ENCODE measurements at places on chromosomes 13 and 19.
A peak's percentile ranks its signal among the peaks of the same experiment; 100 is the strongest.

- no peak for DNase-seq
These were observed 151.7 kb downstream of the DCLK1 start for GRCh38 chr13:35979361-35979951.

DNA sequence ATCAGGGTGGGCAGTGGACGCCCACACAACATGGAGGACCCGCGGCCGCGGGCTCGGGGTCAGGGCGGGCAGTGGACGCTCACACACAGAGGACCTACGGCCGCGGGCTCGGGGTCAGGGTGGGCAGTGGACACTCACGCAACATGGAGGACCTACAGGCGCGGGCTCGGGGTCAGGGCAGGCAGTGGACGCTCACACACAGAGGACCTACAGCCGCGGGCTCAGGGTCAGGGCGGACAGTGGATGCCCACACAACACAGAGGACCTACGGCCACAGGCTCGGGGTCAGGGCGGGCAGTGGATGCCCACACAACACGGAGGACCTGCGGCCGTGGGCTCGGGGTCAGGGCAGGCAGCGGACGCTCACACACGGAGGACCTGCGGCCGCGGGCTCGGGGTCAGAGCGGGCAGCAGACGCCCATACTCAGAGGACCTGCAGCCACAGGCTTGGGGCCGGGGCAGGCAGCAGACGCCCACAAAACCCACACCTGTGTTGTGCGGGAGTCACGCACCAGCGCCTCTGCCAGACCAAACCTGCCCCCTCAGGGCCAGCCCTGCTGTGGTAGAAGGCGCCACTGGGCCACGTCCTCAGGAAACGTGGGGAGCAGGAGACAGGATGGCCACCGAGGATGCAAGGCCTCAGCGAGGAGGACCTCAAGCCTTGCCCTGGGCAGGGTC, 27.6 kb upstream of the C13orf46 start:
- no peak for DNase-seq

DNA sequence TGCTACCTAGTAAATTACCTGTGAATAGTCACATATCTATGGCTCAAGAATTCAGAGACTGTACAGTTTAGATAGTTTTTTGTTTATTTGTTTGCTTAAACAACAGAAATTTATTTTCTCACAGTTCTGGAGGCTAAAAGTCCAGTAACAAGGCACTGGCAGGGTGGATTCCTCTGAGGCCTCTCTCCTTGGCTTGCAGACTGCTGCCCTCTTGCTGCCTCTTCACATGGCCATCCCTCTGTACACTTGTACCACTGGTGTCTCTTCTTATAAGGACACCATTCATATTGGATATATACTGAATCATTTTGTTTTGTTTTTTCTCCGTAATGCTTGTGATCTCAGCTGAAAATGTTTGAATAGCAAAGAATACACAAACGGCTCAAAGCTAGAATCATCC, 56.4 kb upstream of the MIR17HG start:
- DNase-seq: no peak

DNA sequence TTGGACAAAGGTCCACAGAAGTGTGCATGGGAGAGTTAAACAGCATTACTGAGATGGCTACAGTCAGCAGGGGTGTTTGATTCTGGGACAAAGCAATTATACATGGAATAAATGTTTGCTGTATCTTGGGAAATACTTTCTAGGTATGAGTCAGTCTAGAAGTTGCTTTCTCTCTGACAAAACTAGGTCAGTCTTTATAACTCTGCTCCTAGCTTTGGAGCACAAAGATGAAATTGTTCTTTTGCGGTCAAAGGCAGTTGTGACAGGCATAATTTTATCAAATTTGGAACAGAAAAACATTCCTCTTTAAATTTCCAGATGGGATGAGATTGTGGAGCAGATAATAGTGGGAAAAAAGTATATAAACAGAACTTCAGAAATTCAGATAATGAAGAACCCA, 1045.4 kb upstream of the MIR17HG start:
- no peak for DNase-seq

DNA sequence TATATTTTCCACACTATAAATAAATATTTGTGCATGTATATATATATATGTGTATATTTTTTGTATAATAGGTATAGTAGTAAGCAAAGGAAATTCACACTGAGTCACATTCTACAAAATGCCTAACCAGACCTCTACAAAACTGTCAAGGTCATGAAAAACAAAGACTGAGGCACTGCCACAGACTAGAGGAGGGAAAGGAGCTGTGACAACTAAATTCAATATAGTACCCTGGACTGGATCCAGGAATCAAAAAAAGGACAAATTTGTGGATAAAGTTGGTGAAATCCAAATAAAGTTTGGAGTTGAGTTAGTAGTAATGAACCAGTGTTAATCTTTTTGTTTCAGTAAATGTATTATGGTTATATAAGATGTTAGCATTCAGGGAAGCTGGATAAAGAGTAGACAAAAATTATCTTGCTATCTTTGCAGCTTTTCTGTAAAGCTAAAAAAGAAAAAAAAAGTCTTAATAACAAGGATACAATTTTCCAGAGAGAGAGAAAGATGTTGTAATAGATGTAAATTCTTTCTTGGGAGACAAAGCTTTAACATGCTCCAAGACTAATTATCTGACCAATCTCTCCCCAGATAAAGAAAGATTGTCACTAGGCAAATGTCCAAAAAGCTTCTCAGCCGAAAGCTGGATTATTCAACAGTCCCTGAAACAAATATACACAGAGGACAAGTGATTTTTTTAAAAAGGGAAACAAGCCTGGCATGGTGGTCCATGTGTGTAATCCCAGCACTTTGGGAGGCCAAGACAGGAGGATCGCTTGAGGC, 19.1 kb downstream of the SYDE1 start:
- DNase-seq: no peak

GRCh38 chr13:38024431-38024830, 154.9 kb upstream of the TRPC4 start:
- no peak for DNase-seq

DNA sequence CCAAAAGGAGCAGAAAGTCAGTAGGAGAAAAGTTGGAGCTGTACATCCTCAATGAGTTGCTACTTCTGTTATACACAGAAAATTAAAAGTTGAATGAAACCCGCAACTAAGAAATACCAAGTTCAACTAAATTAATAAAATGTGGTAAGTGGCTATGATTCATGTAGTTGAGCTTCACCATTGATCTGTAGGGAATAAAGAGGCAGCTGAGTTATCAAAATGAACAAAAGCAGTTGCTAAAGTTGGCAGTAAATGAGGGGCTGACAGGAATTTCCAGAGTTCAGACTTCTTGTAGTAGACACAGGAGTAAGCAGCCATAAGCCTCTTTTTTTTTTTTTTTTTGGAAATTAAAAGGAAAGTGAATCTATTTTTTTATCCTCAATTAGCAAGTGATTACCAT, 234.6 kb downstream of the POSTN start:
- no peak for DNase-seq

GRCh38 chr19:54339646-54340358, 840 bp upstream of the LILRA4 start:
- no peak for DNase-seq

GRCh38 chr19:18131841-18132596, 20.9 kb upstream of the PIK3R2 start:
- DNase-seq: no peak

GRCh38 chr19:48856921-48857320, 11.5 kb downstream of the PLEKHA4 start:
- DNase-seq: no peak

DNA sequence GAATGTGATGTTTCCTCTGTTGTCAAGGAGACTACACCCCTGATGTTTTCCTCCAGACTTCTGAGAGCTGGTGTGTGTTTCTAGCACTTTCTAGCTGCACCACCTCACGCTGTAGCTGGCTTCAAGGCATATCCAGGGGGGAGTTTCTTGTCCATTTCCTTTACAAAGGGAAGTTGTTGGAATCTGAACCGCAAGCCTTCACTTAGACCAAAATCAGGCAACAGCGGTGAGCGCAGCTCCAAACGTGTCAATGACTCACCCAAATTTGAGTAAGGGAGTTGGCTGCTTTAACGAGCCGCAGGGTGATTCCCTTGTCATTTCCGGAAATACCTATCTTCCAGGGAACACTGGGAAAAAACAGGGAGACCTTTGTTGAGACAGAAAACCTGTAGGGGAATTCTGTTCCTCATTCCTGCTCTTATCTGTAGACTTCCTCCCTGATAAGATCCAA, 2.5 kb downstream of the LDLR start:
- DNase-seq: peak; percentile 39

DNA sequence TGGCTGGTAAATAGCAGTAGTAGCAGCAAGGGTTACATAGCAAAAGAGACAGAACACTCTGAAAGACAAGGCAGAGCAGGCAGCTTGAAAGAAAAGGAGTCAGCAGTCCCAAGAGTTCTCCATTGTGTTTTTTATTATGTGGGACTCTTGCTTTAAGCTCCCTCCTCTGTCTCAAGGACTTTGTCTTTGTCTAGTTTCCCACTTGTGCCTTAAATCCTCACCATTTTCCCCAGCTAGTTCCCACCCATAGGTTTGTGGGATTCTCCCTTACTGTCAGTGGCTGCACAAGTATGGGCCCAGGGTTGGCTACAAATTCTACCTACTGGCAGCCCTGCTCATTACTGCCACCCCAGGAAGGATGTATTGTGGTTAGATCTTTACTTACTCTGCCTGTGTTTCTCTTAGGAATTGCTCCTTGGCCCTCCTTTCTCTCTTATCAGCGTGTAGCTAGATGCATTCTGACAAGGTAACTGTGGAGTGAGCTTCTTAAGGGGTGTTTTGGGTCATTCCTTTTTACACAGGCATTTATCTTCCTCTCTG, 413.4 kb upstream of the PCDH9 start:
- DNase-seq: no peak

DNA sequence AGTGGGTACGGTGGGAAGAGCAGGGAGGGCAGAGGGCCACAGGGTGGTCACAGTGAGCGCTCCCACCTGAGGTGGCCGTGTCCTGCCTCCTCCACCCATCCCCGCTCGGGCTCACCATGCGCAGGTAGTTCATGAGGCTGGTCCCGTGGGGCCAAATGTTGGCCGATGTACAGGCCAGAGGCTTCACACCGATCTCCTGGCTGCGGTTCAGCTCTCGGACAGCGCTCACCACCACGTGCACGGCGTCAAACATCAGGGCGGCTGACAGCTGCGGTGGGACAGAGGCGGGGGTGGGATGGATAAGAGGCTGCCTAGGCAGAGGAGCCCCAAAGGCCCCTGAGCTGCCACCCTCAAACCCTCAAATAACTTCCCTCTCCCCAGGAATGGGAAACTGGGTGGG, 15.8 kb downstream of the GRIK5 start:
- no peak for DNase-seq

GRCh38 chr13:101417043-101417406, 717 bp upstream of the NALCN start:
- DNase-seq: peak; percentile 61

DNA sequence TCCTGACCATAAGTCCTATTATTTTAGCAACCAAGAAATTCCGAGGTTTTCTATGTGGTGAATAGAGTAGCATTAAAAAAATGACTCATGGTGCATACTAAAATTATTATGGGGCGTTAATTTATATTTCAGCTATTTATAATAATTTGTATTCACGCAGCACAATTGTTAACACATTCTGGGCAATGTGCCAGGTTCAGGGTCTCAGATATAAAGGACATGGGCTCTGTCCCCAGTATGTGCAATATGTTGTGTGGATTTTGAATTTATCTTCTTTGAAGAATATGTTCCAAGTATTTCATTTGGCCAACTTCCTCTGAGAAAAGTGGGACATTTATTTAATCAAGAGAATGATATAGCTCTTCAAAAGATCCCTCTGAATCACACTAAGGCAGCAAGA, 1434.7 kb upstream of the PRR20A start:
- DNase-seq: no peak

- DNase-seq: no peak
These were observed 6.7 kb downstream of the LSM7 start for GRCh38 chr19:2321565-2322283.

- DNase-seq: no peak
These were observed 2034.0 kb downstream of the OLFM4 start for GRCh38 chr13:55062662-55063061.

- no peak for DNase-seq
These were observed 1466.1 kb downstream of the UQCRFS1 start for GRCh38 chr19:27746691-27747380.

DNA sequence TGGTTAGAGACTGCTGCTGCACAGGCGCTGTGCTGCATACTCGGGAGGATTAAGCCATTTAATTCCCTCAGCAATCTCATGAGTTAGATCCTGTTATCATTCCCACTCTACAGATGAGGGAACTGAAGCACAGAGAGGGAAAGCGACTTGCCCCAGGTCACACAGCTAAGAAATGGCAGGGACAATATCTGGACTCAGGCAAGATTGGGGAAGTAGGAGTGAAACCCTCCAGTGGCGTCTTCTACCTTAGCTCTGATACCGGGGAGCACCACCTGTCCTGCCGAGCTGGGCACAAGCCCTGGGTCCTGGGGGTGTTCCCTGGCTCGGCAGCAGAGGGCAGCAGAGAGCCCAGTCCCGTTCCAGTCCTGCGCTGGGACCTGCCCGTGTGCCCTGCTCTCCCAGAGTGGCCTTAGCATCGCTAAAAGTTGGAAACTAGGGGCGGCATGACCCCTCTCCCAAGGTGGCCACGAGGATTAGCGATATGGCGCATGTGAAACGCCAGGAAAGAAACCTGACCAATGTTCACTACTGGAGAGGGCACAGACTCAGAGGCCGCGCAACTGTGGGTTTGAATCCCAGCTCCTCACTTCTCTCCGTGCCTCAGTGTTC, 20.5 kb downstream of the CYTH2 start:
- DNase-seq: peak; percentile 48

GRCh38 chr19:32652894-32653598, 21.9 kb downstream of the ANKRD27 start:
- DNase-seq: no peak

DNA sequence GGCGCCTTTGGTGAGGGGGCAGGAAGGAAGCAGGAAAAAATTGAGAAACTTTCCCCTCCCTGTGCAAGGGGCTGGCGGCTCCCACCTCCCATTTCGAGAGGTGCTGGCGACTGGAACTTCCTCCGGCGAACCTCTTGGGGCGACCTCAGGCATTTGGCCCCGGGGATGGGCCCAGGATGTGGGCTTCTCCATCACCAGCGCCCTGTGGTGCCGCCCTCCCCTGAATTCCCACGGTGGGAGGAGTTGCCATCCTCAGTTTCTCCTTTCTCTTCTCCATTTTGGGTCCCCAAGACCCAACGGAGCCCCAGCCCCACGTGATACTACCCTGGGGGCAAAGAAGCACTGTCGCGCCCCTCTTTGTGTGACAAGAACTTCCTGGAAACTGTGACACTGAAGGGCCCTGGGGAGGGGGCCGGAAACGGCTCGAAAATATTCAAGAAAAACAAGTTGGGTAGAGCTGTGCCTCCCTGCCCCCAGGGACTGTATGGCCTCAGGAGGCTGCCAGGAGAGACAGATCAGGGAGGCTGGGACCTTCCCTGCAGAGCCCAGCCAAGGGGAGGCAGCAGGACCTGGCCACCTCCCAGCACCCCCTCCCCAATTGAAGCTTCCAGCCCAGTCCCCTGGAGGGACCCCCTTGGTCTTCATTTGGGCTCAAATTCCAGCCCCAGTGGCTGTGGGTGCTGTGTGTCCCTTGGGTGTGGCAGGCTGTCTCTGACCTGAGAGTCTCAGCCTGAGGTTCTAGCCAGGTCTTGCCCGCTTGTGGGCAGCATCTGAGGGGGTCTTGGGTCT, 16.2 kb upstream of the AP1M2 start:
- DNase-seq: no peak
